Smooth muscle cell of the brain vasculature (primary cell): ENCODE measurements at places on chromosomes 2 and 18.

DNA sequence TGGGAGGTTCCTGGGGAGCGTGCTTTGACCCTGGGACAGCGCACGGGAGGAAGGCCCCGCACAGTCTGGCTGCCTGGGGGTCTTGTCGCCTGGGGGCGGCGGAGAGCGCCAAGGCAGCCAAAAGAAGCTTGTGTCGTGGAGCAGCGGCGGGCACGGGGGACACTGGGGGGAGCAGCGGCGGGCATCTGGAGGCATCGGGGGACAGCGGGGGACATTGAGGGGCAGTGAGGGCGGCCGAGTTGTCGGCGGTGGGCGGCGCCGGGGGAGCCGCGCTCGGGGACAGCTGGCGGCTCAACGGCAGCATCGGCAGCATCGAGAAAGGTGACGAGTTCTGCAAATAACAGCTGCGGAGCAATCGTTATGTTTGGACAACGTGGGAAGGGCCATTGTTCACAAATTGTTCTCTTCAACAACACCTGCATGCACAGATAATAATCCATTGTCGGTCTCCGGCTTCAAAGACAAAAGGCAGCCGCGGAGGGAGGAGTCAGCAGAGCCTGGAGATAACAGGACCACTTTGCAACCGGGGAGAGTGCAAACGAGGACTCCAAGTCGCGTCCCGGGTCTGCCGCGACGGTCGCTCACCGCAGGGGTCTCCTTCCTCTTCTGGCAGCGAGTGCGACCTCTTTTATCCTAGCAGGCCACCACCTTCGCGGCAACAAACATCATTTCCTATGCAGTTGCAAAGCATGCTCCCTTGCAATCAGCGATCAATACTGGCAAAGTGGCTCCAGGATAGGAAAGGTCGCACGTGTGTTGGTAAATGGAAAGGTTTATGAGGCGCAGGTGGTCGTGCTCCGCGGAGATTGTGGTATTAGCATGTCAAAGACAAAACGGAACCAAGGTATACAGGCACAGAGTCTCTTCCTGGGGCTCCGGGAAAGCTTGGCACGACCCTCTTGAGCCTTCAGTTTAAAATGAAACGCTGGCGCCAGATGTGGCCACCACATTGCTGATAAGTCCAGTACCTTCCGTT is 132.3 kb upstream of the DLX2 start:
- DNase-seq, result no peak

GRCh38 chr2:201797175-201797840 is 9.0 kb upstream of the CDK15 start:
- DNase-seq, result no peak

- DNase-seq, result no peak
Observed at GRCh38 chr18:63160172-63160995, 159.2 kb downstream of the BCL2 start.

GRCh38 chr2:40317046-40317445 is 134.8 kb downstream of the SLC8A1 start:
- DNase-seq, result no peak

- no peak for DNase-seq
Observed at GRCh38 chr18:34258176-34258575, 33.5 kb upstream of the NOL4 start.

DNA sequence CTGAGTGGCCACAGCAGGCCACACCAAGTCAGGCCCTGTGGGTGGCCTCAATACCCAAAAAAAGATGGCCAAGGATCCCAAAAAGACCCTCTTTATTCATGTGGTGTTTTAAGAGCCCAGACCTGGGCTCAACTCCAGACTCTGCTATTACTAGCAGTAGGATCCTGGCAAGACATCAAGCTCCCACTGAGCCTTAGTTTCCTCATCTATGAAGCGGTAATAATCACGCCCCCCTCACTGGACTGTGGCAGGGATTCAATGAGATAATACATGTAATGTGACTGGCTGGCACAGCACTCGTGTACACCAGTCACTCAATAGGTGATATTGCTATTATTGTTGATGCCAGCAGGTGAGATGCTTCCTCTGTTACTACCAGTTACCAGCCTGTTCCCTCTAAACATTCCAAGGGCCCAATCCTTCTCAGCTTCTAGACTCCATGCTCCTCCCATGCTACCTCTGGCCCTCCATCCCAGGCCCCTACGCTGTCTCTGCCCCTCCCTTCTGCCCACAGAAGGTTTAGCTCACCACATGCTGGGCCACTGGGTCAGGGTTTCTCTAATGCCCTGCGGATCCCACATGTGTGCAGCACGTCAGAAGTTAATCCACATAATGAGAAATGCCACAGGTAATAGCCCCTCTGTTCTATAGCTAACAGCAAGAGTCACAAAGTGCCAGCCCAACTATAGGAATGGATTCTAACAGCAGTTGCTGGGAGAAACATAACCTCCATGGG is 51.2 kb downstream of the SLC4A5 start:
- DNase-seq, result peak; percentile 37
